Activated gamma-delta T cell (primary cell): ENCODE measurements at places on chromosomes 16 and 17.

DNA sequence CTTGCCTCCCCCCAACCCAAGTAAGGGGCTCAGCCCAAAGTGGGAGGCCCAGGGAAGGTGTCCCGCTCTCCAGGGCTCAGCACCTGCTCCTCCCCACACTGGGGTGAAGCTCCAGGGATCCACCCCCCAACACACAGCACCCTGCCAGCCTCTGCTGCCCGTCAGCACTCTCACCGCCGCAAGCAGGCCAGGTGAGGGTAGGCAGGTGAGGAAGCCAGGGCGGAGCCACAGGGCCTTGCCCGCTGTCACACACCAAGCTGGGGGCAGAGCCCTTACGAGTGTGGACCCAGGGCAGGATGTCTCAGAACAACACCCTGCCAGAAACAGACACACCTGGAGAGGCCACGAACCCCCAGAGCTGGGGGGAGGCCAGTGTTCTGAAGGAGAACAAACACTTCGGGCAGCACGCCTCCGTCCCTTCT lies 19.5 kb downstream of the PLLP start:
- DNase-seq: no peak

GRCh38 chr16:79707876-79708275 lies 107.3 kb upstream of the MAF start:
- no peak for DNase-seq

GRCh38 chr17:1636732-1637285 lies 8.2 kb upstream of the SLC43A2 start:
- no peak for DNase-seq

DNA sequence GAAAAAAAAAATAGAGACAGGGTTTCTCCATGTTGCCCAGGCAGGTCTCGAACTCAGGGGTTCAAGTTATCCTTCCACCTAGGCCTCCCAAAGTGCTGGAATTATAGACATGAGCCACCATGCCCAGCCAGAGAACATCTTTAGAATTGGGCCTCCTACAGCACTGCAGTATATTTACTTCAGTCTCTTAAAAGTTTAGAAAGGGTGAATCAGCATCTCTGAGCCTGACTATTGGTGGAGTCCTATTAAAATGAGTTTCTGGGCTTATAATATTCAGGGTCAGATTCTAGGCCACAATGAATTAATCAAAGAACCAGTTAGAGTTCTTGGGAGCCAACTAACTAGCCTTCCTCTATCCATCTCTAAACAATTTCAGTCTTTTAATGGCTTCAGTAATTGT lies 22.8 kb downstream of the TADA2A start:
- no peak for DNase-seq

GRCh38 chr16:19315889-19316433 lies 30.4 kb downstream of the CLEC19A start:
- no peak for DNase-seq

- DNase-seq: no peak
These were observed 6.7 kb upstream of the EVI2A start for GRCh38 chr17:31328160-31328535.

GRCh38 chr17:82228278-82228841 lies 482 bp upstream of the SLC16A3 start:
- peak; percentile 46 for DNase-seq

DNA sequence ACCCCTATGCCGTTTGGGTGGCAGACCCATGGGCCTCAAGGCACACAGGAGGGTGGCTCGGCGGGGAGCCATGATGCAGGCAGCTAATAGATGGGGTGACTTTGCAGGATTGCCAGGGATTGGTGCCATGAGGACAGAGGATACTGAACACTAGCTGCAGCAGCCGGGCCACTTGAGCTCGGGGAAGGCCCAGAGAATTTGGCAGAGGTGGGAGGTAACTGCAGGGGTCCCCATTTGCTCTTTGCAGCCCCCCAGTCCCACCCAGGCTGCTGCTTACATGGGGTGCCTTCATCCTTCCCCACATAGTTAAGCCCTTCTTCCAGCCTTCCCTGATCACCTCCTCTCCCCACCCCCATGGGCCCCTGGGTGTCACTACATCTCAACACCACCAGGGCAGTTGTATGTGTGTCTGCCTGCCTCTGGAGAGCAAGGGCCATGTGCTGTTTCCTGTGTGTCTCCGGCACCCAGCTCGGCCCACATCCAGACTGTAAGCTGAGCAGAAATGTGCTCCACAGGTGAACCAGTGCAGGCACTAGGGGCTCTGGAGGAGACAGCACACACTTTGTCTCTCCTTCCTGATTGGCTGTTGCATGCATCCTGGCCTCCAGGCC lies 52.0 kb downstream of the SREBF1 start:
- DNase-seq: no peak

- no peak for DNase-seq
These were observed 8.1 kb upstream of the CXCL16 start for GRCh38 chr17:4747847-4748246.

DNA sequence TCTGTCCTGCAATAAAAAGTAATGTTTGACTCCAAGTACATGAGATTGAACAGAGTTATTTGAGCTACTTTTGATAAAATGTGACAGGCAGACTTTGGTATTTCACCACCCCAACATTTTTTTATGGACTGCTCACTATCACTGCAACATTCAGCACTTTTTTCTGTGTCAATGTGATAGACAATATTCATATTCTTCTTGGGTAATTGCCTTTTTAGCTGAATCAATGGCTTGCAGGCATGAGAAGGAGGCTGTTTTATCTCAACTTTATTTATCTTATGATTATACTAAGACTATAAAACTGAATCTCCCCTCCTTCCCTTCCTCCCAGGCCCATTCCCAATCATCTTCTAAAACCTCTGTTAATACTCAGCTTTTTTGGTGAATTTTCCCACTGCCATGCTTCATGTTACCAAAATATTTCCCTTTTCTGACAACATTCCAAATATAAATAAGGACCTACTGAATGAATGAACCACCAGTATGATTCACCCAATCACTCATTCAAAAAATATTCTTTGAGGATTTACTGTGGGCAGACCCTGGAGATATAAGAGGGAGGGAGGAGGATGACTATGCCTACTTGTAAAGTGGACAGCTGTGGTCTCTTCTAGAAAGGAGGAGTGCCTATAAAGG lies 67.6 kb downstream of the CDH13 start:
- no peak for DNase-seq

- DNase-seq: no peak
These were observed 11.5 kb downstream of the NHERF1 start for GRCh38 chr17:74759941-74760340.

GRCh38 chr16:70416748-70417616 lies 21.9 kb downstream of the ST3GAL2 start:
- no peak for DNase-seq

DNA sequence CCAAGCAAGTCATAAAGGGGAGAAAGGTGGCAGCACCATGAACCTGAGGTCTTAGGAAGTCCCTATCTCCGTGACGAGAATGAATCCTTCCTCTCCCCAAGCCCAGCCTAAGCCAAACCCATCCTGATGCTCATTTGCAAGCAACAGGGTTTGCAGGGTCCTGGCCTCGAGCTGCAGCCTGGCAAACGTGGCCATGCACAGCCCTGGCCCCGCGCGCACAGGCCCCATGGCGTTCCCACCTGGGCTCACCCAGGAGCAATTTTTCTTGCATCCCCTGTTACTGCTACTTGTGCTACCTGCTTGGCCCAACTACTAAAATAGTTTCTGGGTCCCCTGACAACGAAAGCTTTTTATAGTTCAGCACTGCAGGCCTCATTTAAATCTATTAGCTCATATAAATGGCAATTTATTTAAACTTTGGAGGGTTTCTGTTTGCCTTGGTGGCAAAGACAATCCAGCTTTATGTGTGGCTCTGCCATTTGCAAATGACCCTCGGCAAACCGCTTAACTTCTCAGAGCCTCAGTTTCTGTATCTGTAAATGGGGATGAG lies 141.5 kb downstream of the C16orf78 start:
- DNase-seq: no peak

- no peak for DNase-seq
These were observed 21.5 kb downstream of the USP22 start for GRCh38 chr17:21021208-21021803.

DNA sequence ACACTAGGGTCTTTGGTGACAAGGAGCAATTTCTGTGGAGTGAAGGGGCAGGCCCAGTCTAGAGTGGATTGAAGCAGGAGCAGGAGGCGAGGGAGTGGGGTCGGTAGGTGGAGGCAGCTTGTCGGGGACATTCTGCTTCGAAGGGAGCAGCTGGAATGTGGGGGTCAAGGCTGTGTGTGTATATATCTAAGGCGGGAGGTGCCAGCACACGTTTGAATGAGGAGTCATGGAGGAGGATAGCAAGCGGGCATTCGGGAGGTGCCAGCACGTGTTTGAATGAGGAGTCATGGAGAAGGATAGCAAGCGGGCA lies 17.7 kb downstream of the NT5M start:
- DNase-seq: no peak

GRCh38 chr16:87056551-87056950 lies 260.6 kb downstream of the C16orf95 start:
- no peak for DNase-seq

GRCh38 chr17:32277284-32277683 lies 11.7 kb downstream of the RHBDL3 start:
- no peak for DNase-seq
